ENCODE measurements at places on chromosomes 5 and 9.
A peak's percentile ranks its signal among the peaks of the same experiment; 100 is the strongest.

- DNase-seq, result no peak
- H3K27me3 ChIP-seq, result peaks cover 69% of the 10 kb centered on the region
- no peak overlapping the region for H3K4me3 ChIP-seq
- peaks cover 6% of the 10 kb centered on the region for H3K36me3 ChIP-seq
Measured at GRCh38 chr5:126806-127205, 34.8 kb downstream of the PLEKHG4B start.

DNA sequence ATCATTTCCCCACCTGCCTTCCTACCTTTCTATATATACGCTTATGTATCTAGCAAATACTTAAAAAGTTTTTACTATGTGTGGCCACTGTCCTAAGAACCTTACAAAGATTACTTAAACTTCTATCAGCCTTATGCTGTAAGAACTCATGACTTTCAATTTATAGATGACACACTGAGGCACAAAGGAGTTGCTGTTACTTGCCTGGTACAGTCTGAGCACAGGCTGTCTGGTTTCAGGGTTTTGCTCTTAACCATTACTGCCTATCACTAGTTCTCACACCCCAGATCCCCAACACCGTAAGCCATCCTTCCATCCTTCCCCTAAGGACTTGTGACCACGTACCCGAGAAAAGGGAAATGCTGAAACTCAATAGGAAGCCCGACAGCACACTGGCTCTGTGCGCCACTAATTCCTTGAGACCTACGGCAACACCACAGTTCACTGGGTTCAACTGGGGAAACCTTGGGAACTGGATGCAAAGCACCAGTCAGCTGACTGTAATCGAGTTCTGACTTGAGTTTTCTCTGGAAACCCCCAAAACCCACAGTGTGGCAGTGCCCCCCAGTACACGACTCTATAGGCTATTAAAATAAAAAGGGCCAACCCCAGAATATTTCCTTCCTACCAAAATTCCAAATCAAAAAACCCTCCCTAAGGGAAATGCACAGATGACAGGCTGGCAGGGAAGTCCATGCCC, 56.0 kb downstream of the AUH start:
- no peaks in the 10 kb centered on the region for H3K27me3 ChIP-seq
- no peak overlapping the region for H3K4me3 ChIP-seq
- H3K36me3 ChIP-seq, result peaks cover 22% of the 10 kb centered on the region
- H3K27ac ChIP-seq, result no peak overlapping the region
- DNase-seq, result no peak

DNA sequence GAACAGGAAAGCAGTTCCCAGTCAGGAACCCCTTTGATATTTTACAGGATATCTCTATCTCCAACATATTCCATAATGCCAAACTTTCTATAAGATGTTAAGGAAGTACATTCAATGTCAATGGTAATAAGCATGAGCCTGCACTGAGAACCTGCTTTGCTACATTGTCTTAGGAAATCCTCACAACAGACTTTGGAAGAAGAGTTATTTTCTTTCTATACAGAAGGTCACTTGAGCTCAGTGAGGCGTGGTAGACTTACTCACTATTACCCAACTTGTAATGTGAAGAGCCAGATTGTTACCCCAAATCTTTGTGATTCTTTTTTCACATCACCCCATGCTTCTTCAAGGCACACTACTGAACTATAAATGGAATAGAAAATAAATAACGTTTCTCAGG, 435.9 kb downstream of the DNAH5 start:
- H3K27ac ChIP-seq, result no peak overlapping the region
- H3K36me3 ChIP-seq, result peaks cover 4% of the 10 kb centered on the region
- H3K4me3 ChIP-seq, result no peak overlapping the region
- H3K27me3 ChIP-seq, result no peaks in the 10 kb centered on the region

- H3K4me3 ChIP-seq, result no peak overlapping the region
- H3K27me3 ChIP-seq, result peaks cover 16% of the 10 kb centered on the region
- no peak for DNase-seq
- peaks cover 5% of the 10 kb centered on the region for H3K4me1 ChIP-seq
- peaks cover 5% of the 10 kb centered on the region for H3K36me3 ChIP-seq
Measured at GRCh38 chr5:2003690-2004365, 121.1 kb upstream of the IRX4 start.

DNA sequence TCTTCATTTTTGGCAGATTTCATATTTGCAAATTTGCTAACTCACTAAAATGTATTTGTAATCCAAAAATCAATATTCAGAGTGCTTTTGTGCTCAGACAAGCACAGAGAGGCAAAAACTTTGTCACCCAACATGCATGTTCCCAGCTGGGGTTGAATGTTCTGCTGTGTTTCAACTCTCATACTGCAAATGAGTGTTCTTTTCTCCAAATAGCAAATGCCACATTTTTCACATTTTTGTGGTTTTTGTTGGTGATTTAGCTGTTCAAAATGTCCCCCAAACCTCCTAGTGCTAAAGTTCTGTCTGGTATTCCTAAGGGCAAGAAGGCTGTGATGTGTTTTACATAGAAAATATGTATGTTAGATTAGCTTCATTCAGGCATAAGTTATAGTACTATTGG, 87.3 kb upstream of the PCSK5 start:
- H3K36me3 ChIP-seq, result no peaks in the 10 kb centered on the region
- H3K4me3 ChIP-seq, result no peak overlapping the region
- H3K4me1 ChIP-seq, result no peaks in the 10 kb centered on the region
- DNase-seq, result peak; percentile 14
- H3K27me3 ChIP-seq, result no peaks in the 10 kb centered on the region
- H3K27ac ChIP-seq, result no peak overlapping the region

DNA sequence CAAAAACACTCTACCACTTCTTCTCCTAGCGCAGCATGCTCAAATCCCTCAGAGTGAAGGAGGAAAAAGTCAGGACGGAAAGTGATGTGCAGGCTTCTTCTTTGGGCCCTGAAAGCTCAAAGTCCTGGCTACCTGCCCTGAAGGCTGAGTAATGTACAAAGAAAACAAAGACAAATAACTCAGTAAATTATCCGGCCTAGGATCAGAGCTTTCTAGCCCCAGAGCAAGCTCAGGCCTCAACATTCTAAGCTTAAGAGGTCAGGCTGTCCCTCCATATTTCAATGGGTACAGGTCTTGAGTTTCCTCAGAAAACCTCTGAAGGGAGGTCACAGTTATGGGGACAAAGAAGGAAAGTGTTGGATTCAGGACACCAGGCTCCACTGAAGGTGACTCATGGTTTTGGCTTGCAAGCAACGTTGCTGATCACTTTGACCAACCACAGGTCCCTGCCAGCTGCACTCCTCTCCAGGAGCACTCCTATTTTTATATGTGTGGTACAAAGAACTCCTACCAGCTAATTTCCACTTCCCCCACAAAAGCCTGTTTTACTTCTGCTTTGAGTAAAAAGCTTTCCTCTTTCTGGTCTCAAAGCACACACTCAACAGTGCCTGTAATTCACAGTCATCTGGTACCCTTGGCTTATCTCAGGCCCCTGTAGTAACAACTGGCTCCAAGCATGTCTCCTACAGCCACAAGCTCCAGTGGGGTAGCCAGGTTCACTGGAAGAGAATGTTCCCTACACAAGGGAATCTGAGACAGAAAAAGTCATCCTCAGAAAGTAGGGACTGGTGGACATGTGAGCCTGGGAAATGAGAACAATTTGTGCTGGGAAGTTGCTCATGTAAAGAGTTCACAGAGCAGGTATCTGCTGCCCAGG, 115.7 kb downstream of the UGCG start:
- no peaks in the 10 kb centered on the region for H3K36me3 ChIP-seq
- peak; percentile 92 for DNase-seq
- peaks cover 31% of the 10 kb centered on the region for H3K4me1 ChIP-seq
- peak overlapping the region; percentile 84 for H3K27ac ChIP-seq

DNA sequence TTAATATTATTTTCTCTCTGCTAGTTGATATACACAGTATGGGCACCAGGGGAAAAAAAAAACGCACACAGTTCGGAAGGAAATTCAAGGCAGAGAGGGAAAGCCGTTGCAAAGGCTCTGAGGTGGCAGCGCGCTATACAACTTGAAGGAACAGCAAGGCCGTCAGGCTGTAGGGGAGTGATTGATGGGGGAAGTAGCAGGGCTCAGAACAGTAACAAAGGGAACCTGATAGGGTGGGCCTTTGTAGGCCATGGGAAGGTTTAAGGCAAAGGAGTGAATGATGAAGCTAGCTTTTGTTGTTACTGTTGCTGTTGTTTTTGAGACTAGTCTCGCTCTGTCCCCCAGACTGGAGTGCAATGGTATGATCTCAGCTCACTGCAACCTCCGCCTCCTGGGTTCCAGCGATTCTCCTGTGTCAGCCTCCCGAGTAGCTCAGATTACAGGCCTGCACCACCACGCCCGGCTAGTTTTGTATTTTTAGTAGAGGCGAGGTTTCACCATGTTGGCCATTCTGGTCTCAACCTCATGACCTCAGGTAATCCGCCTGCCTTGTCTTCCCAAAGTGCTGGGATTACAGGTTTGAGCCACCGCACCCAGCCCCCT, 27.0 kb downstream of the AQP7 start:
- H3K4me3 ChIP-seq, result no peak overlapping the region
- peaks cover 10% of the 10 kb centered on the region for H3K4me1 ChIP-seq

- no peak overlapping the region for H3K27ac ChIP-seq
- H3K27me3 ChIP-seq, result no peaks in the 10 kb centered on the region
- no peak overlapping the region for H3K4me3 ChIP-seq
- H3K4me1 ChIP-seq, result no peaks in the 10 kb centered on the region
Measured at GRCh38 chr5:166535641-166536040, 1755.8 kb upstream of the WWC1 start.

- no peak overlapping the region for H3K4me3 ChIP-seq
- H3K4me1 ChIP-seq, result no peaks in the 10 kb centered on the region
- H3K27me3 ChIP-seq, result no peaks in the 10 kb centered on the region
- no peaks in the 10 kb centered on the region for H3K36me3 ChIP-seq
- no peak overlapping the region for H3K27ac ChIP-seq
- DNase-seq, result no peak
Measured at GRCh38 chr9:13596383-13596970, 317.0 kb upstream of the MPDZ start.

DNA sequence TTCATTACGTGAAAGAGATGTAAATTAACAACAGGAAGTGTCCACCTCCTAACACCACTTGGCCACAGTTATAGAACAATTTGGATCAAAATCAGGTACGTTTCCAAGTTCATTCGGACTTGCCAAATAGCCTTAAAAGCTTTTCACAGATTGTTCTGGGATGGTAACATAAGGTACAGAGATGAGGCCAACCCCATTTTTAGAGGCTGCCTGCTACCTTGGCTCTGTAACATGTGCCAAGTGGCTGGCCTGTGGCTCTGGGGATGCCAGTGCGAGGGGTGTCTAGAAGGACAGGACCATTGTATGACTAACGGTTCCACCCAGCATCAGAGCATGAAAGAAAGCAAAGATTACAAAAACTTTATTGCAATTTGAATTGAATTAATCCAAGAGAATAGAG, 91.0 kb downstream of the LHFPL2 start:
- no peaks in the 10 kb centered on the region for H3K27me3 ChIP-seq
- DNase-seq, result no peak
- H3K27ac ChIP-seq, result no peak overlapping the region
- no peak overlapping the region for H3K4me3 ChIP-seq
- peaks cover 6% of the 10 kb centered on the region for H3K36me3 ChIP-seq
- peaks cover 6% of the 10 kb centered on the region for H3K4me1 ChIP-seq

DNA sequence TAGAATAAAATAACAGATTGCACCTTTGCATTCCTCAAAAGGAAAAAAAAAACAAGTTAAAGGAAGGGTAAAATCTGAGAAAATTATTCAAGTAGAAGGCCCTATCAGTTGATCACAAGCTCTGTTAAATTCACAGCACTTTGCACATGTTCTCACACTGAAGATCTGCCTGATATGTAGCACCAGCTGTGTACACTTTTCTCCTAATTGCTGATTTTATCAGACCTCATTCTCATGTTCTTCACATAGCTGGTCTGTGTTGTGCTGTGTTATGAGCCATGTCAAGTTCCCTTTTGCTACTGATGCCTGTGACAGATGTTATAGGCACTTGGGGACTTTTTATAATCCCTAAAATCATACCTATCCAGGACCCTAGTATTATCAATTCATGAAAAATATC, 390.4 kb upstream of the PRR16 start:
- H3K27me3 ChIP-seq, result no peaks in the 10 kb centered on the region
- H3K4me3 ChIP-seq, result no peak overlapping the region
- H3K4me1 ChIP-seq, result no peaks in the 10 kb centered on the region
- H3K27ac ChIP-seq, result no peak overlapping the region
- H3K36me3 ChIP-seq, result no peaks in the 10 kb centered on the region

DNA sequence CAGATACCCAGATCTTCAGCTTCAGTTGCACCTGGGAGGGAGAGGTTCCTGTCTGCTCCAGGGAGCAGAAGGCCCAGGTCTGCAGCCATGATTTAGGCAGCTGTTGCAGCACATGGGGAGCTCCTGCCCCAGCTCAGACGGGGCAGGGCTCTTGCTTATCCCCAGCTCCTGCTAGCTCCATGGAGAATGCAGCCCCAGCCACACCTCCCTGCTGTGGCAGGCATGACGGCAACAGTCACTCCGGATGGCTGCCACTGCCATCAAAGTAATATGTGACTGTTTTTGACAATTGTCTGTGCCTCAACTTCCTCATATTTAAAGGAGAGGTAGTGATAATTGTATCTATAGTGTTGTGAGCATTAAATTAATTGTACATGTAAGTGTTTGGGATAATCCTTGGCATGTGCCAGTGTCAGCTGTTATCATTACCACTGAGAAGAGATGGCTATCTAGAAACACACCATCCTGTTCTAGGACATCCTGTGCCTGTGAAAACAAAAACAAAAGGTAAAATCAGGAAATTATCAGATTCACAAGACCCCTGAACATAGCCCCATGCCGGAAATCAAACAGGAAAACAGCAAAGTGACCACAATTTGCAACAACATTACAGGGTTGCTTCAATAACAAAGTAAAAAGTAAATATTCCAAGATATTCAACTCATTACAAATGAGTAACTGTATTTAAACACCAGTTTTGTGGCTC, 1048.8 kb upstream of the ACO1 start:
- no peaks in the 10 kb centered on the region for H3K36me3 ChIP-seq
- H3K4me1 ChIP-seq, result no peaks in the 10 kb centered on the region
- no peaks in the 10 kb centered on the region for H3K27me3 ChIP-seq
- H3K4me3 ChIP-seq, result no peak overlapping the region

GRCh38 chr5:139842321-139842720, 46.7 kb downstream of the PSD2 start:
- H3K36me3 ChIP-seq, result no peaks in the 10 kb centered on the region
- DNase-seq, result no peak
- peaks cover 30% of the 10 kb centered on the region for H3K27me3 ChIP-seq
- H3K27ac ChIP-seq, result no peak overlapping the region
- H3K4me1 ChIP-seq, result no peaks in the 10 kb centered on the region
- H3K4me3 ChIP-seq, result no peak overlapping the region

- H3K4me1 ChIP-seq, result peaks cover 4% of the 10 kb centered on the region
- peaks cover 22% of the 10 kb centered on the region for H3K27me3 ChIP-seq
- DNase-seq, result peak; percentile 1
- H3K36me3 ChIP-seq, result peaks cover 5% of the 10 kb centered on the region
- no peak overlapping the region for H3K4me3 ChIP-seq
- H3K27ac ChIP-seq, result no peak overlapping the region
Measured at GRCh38 chr5:5629607-5629978, 207.1 kb downstream of the ICE1 start.

- peaks cover 11% of the 10 kb centered on the region for H3K27me3 ChIP-seq
- no peak for DNase-seq
- H3K4me3 ChIP-seq, result no peak within 1 kb of the TSS
- no peaks in the 10 kb centered on the region for H3K4me1 ChIP-seq
Measured at GRCh38 chr9:136204838-136205706, at the start of gene LHX3. LHX3 (minus strand) TSS chr9:136205128; CDS start chr9:136205012, 116 bp downstream.

Measured in MCF 10A (cell line).